ENCODE measurements at places on chromosomes 3 and 15. TPM values are rescaled to one million over a fixed set of nuclear protein-coding genes. Genes with fewer than 3 reads are reported as not detected.
A peak's percentile ranks its signal among the peaks of the same experiment; 100 is the strongest.

The COL8A1 gene
- total RNA-seq, result 14.1 TPM

The PTPN23 gene
- 21.1 TPM for total RNA-seq

The SNX22 gene
- 7.4 TPM for total RNA-seq

The TMEM207 gene
- total RNA-seq, result not detected

The TMEM42 gene
- 8.8 TPM for total RNA-seq

The TERC gene
- 2.6 TPM for total RNA-seq

The ZNF770 gene
- 45.3 TPM for total RNA-seq

The AMT gene
- total RNA-seq, result 20.5 TPM

The NBEAL2 gene
- total RNA-seq, result 14.5 TPM

The SLC28A1 gene
- total RNA-seq, result 0.24 TPM

The TRPC1 gene
- 9.2 TPM for total RNA-seq

The GNAT1 gene
- total RNA-seq, result not detected

The CD86 gene
- 4.2 TPM for total RNA-seq

The SEMA3F gene
- 12.3 TPM for total RNA-seq

The SLC30A4 gene
- 4.0 TPM for total RNA-seq

The NR2F2 gene
- 14.2 TPM for total RNA-seq

The CLDN1 gene
- 0.46 TPM for total RNA-seq

The SPTSSB gene
- 0.57 TPM for total RNA-seq

The UROC1 gene
- not detected for total RNA-seq

GRCh38 chr3:65749066-65749465 is 289.7 kb downstream of the MAGI1 start:
- no peak for DNase-seq

DNA sequence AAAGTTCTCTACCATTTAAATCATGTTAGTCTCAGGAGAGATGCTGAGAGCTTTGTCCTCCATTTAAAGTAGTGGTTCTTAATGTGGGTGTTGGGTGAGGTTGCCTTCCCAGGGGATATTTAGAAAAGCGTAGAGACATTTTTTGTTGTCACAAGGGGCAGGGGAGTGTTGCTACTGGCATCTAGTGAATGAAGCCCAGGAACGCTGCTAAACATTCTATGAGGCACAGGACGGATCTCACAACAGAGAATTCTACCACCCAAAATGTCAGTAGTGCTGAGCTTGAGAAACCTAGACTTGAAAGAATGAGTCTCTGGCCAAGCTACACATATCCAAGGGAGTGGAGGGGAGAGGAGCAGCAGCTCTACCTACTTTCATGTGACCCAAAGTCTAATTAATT is 60.7 kb upstream of the CTNNB1 start:
- no peak for DNase-seq

- no peak for DNase-seq
These were observed 63.3 kb upstream of the TP63 start for GRCh38 chr3:189567766-189568420.

- DNase-seq, result no peak
These were observed 364 bp upstream of the CADPS start for GRCh38 chr3:62875558-62876002.

- DNase-seq, result no peak
These were observed 47.6 kb downstream of the MITF start for GRCh38 chr3:69786854-69787253.

DNA sequence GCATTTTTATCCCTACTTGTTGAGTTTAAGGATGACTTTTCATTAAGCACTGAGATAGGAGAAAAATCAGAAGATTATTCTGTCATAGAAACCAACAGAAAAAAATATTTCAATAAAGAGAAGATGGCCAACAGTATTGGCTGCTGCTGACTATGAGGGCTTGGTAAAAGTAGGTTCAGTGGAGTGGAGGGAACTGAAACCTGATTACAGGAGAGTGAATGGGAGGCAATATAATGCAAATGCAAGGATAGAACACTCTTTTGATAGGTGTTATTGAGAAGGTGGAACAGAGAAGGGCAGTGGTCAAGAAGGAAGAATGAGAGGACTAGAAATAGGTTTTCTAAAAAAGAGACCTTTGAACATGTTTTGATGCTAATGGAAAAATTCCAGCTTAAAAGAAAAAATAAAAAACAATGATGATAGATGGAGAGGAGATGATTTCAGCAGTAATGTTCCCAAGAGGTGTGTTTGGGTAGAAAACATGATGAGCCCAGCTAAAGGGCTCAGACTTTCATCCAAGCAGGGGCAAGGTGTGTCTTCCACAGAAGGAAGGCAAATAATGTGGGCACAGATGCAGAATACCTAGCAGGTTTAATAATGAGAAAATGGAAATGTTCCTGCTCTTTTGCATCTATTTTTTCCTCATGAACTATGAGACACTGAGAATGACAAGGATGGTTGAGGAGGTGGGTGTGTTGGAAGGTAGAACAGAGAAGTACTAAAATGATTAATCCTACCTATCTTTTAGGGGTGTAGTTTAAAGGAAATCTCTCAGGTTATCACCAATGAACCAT is 397.9 kb upstream of the GOLIM4 start:
- DNase-seq, result no peak

GRCh38 chr3:111763001-111763471 is 96.0 kb upstream of the PHLDB2 start:
- DNase-seq, result no peak

DNA sequence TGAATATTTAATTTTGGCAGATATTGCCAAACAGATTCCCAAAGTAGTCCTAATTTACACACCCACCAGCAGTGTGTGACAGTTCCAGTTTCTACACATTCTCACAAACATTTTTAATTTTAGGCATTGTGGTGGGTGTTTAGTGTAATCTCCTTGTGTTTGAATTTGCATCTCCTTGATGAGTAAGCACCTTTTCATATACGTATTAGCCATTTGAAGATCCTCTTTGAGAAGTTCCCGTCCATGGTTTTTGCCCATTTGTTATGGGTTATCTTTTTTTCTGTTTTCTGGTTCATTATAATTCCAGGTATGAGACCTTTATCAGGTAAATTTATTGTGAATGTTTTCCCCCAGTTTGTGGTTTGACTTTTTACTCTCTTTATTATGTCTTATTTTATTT is 2.3 kb upstream of the TM4SF19 start:
- no peak for DNase-seq

GRCh38 chr3:5239602-5240001 is 52.1 kb downstream of the EDEM1 start:
- no peak for DNase-seq

DNA sequence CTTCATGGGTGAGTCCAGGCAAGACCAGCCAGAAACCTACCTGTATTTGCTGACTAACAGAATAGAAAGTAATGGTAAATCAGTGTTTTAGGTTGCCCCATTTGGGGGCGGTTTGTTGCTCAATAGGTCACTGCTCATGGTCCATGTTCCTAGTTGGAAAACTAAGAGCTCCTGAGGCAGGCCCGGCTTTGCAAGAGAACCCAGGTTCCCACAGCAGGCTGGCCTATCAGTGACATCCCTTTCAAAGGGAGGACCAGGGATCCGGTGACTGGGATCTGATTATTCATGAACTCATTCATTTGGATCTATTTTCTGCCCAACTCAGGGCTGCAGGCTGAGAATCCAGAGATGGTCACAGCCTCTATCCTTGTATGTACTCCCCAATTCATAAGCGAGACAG is 163.9 kb downstream of the WNT7A start:
- DNase-seq, result no peak

DNA sequence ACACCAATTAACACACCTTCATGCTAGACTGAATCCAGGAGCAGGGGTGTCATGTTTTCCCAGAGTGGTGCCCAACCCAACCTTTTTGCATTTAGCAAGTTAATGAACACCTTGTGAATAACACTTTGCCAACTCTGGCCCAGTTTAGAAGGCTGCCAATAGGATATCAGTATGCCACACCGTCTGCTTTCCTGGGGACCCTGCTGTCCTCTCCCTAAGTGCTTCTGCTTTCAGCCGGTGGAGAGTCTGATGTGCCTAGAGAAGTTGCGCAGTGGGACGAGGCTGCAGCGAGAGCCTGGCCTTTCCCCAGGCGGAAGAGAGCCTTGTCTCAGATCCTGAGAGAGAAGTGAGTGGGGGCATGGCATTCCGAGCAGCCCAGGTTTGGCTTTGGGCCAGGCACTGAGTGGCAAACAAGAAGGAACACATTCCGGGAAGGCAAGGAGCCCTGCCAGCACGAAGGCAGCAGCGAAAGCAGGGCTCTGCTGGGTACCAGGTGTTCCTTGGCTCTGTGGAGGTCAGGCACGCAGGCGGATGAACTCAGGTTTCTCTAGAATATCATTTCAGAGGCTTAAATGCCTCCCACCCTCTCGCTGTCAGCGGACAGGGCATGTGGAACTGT is 36.9 kb downstream of the SENP8 start:
- peak; percentile 88 for DNase-seq

DNA sequence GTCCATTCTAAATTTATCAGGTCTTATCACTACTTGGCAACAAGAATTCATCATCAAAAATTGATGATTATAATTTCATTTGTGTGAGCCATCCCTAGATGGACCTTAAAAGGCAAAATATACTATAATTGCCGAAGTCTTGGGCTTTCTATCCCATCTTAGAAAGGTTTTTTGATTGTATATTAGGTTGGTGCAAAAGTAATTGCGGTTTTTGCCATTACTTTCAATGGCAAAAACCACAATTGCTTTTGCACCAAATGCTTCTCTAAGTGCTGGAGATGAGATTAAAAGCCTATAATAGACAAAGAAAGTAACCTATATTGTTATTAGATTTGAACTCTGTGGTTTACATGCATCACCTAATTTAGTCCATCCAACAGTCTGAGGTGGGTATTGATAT is 612.9 kb downstream of the ZNF385D start:
- no peak for DNase-seq

GRCh38 chr15:89472785-89473256 is 23.6 kb downstream of the RHCG start:
- DNase-seq, result no peak

DNA sequence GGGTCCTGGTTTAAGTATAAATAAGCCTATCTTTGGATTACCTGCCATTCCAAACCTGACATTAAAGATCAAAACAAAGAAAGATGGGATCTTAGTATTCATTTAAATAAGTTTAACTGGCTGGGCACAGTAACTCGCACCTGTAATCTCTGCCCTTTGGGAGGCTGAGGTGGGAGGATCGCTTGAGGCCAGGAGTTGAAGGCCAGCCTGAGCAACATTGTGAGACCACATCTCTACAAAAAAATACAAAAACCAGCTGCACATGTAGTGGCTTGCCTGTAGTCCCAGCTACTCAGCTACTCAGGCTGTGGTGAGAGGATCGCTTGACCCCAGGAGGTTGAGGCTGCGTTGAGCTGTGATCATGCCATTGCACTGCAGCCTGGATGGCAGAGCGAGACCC is 176.9 kb downstream of the FNDC3B start:
- DNase-seq, result no peak

DNA sequence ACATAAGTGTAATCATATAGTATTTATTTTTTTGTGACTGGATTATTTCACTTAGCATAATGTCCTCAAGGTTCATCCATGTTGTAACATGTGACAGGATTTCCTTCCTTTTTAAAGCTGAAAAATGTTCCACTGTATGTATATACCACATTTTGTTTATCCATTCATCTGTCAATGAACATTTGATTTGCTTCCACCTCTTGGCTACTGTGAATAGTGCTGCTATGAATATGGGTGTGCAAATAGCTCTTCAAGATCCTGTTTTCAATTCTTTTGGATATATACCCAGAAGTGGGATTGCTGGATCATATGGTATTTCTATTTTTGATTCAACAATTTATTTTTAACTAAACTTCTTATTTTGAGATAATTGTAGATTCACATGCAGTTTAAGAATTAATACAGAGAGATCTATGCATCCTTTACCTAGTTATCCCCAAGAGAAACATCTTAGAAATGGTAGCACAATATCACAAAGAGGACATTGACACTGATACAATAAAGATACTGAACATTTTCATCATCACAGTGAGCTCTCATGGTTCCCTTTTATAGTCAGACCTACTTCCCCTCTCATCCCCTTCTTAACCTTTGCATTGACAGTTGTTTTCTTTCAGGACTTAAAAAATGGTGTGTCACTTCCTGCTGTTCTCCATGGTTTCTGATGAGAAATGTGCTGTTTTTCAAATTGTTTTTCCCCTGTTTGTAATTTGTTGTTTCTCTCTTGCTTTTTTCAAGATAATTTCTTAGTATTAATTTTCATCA is 90.1 kb downstream of the SATB1 start:
- DNase-seq, result no peak

DNA sequence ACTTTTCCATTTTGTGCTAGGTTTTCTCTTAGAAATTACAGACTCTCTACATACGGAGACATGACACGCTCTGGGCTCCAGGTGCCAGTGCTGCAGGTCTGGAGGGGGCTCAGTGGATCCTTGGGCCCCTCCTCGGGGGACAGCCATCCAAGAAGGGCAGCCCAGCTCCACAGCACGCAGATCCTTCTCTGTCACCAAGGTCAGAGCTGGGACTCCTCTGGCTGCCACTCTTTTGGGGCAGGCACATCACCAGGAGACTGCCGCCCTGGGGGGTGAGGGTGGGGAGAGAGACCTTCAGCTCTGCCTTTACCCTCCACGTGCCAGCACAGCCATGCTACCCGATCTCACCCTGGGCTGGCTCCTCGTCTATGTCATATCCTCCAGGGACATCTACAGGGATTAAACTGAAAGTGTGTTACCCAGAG is 65.6 kb downstream of the ATP10A start:
- no peak for DNase-seq

DNA sequence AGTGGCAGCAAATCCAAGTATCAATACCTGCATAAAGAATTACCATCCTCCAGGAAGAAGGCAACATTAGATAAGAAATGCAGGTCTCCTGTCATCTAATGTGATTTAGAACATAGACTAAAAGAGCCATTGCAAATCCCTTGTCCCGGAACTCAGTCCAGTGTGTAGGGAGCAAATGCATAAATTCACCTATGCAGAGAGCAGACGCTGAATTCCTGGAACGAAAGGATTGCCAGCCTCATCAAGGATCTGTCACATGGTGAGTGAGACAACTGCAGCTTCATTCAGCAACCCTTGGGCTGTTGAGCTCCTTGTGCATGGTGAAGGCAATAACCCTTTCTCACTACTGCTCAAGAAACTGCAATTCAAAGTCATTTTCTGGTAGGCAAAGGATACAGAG is 696.8 kb upstream of the CFAP20DC start:
- DNase-seq, result no peak

Data from Right ventricle myocardium inferior (tissue), 1 donor.